Stomach (tissue), 19 donors: ENCODE measurements at places on chromosomes 1 and 21. TPM values are rescaled to one million over a fixed set of nuclear protein-coding genes. Genes with fewer than 3 reads are reported as not detected.

DNA sequence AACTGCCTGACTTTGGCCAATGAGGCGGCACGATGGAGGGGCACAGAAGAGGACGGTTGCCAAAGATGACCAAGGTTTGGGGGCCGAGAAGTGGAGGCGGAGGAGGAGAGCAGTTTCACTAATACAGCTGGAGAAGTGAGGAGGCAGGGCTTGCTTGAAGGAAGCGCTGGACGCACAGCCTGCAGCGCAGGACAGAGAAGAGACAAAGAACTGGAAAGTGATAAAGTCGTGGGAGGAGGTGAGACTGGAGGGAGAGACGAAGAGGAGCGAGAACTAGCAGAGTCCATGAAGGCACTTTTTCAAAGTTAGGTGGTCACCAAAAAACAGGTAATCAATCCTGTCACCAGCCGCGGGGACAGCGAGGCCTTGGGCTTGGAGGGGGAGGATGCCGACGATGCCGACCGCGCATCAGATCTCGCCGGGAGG is 771 bp downstream of the PACC1 start:
- no peak for DNase-seq

Gene IRF6
- 27.8 TPM for polyA plus RNA-seq

Gene MFSD2A
- 0.75 TPM for polyA plus RNA-seq

DNA sequence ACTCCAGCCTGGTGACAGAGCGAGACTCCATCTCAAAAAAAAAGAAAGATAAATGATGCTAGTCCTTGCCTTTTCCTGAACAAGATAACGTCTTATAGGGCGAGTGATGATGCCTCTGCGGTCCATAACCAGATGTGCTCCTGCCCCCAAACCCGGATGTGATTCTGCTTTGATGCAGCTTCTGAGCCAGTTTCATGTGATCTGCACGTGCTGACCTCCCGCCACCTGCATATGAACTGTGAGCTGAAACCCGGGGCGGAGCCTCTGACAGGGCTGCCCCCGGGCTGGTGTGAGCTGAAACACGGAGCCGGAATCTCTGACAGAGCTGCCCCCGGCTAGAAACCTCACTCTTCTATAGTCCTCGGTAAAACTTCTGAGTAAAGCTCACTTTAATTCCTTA is 1.3 kb downstream of the KRTAP12-4 start:
- peak; percentile 22 for DNase-seq

GRCh38 chr1:6246497-6247467 is 2.8 kb downstream of the HES3 start:
- peak; percentile 94 for DNase-seq

Gene URB2
- 1.5 TPM for polyA plus RNA-seq

GRCh38 chr1:12496154-12496961 is 121.7 kb downstream of the DHRS3 start:
- DNase-seq = no peak

Gene CACNA1E
- under 0.01 TPM for polyA plus RNA-seq

Gene PDC
- polyA plus RNA-seq = not detected

DNA sequence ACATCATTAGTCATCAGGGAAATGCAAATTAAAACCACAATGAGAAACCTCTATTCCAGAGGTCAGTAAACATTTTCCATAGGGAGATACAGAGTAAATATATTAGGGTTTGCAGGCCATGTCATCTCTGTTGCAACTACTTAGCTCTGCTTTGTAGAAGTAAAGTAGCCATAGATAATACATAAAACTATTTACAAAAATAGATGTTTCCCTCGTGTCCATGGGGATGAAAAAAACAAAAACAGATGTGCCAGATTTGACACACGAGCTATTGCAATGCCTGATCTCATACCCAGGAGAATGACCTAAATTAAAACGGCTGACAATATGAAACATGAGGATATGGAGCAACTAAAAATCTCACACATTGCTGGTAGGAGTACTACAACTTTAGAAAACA is 17.3 kb downstream of the LTN1 start:
- no peak for DNase-seq

- no peak for DNase-seq
Observed at GRCh38 chr1:175197531-175197930, 5.0 kb upstream of the KIAA0040 start.

Gene SCAF4
- 7.2 TPM for polyA plus RNA-seq

DNA sequence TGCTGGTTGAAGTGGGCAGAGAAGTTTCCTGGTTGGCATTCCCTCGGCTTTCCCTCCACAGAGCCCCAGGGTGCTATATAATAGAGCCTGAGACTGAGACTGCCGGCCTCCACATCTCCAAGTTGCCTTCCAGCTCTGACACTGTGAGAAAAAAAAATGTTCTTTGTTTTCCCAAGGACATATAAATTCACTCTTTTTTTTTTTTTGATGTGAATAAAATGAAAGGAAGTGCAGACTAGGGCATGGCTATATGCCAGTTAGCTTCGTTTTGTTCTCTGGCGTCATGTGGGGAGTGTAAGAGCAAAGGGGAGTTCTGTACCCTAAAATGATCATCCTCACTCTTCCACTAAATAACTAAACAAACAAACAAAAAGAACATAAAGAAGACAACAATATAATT is 101.6 kb downstream of the TNFSF18 start:
- DNase-seq = no peak

DNA sequence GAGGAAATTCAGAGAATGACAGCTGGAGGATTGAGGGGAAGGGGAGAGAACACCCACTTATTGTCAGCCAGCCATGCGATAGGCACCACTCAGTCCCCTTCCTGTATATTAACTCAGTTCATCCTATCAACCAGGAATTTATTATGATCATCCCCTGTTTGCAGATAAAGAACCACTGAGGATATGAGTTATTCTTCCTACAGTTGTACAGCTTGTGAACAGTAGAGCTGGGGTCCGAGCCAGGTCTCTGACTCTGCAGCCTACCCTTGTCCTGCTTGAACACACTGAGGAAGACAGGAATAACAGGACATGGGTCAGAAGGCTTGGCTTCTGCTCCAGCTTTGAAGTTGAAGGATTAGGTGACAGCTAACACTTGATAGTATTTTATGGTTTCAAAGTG is 42.0 kb upstream of the SCMH1 start:
- no peak for DNase-seq

- peak; percentile 66 for DNase-seq
Observed at GRCh38 chr1:82464362-82465001, 663.7 kb downstream of the ADGRL2 start.

- DNase-seq = no peak
Observed at GRCh38 chr1:208045463-208046260, 134.7 kb upstream of the CD34 start.

GRCh38 chr1:209513226-209513625 is 70.3 kb upstream of the CAMK1G start:
- DNase-seq = peak; percentile 40

- no peak for DNase-seq
Observed at GRCh38 chr1:178498896-178499675, 2.3 kb upstream of the CLEC20A start.

DNA sequence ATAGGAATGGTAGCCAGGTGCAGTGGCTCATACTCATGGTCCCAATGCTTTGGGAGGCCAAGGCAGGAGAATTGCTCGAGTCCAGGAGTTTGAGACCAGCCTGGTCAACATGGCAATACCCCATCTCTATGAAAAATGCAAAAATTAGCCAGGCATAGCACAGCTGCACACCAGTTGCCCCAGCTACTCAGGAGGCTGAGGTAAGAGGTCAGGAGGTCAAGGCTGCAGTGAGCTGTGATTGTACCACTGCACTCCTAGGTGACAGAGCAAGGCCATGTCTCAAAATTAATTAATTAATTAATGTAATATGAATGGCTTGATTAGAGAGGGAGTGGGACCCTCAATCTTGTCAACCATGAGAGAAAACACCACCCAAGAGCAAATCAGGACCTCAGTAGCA is 198.7 kb upstream of the DUSP10 start:
- DNase-seq = no peak

DNA sequence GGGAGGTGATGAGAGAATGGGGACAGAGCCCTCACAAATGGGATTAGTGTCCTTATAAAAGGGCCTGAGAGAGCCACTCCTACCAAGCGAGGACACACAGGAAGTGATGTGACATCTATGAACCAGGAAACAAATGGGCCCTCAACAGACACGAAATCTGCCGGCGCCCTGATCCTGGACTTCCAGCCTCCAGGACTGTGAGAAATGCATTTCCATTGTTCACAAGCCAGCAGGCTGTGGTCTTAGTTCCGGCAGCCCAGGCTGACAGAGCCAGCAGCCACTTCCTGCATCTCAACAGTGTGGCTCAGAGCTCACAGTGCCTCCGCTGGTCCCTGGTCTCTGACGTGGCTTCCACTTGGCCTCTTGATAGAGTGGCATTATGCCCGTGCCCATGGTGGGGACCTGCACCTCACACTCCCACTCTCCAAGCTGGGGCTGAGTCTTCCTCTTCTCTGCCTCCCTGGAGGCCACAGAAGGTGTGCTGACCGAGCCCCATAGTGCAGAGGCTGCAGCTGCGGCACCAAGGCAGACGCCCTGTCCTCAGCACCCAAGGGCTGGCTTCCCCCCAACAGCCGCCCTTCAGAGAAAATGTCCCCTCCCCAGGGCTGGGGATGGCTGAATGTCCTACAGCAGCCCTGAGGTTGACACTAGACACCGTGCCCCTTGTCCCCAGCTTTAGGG is 44.9 kb downstream of the ACOT7 start:
- peak; percentile 41 for DNase-seq

GRCh38 chr1:112991402-112992120 is 35.6 kb upstream of the SLC16A1 start:
- DNase-seq = no peak

- DNase-seq = no peak
Observed at GRCh38 chr1:180646093-180646492, 14.3 kb downstream of the XPR1 start.

DNA sequence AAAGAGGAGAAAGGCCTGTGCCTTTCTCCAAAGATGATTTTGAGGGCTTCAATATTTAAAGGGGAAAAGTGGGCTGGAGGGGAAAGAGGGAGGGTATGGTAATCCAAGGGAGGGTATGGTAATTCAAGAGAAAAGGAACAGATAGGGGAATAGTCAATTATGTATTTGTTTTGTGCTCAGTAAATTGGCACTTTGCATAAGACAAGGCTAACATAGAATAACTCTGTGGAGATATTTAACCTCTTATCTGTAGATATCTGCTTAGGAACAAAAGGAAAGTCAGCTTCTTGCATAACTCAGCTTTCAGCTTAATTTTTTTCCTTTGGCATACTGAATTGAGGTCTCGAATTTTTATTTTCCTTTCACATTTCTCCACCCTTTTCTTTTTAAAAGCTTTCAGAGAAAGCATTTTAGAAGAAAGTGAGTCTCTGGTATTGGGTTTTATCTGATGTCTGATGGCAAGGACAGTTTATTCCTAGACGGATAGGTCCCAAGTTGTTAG is 119.9 kb upstream of the F3 start:
- DNase-seq = no peak

DNA sequence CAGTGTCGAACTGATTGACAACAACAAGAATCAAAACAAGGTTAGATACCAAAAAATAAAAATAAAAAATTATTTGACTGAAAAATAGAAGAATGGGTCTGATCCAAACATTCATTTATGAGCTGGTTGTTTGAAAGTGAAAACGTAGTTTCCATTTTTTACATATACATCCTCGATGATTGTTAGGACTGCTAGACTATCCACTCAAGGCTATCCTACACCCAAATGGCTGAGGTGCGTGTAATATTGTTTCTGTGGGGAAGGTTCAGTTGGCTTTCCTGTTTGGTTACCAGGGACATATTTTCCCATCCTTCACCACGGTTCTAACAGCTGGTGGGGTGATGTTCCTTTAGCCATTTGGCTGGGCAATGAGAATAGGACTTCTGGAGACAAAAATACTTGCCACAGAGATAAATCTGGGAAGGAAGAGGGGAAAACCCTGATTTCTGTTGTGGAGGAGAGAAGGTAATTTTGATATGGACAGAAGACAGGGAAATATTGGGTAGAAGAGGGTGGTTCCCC is 66.3 kb downstream of the MAP3K7CL start:
- DNase-seq = no peak

DNA sequence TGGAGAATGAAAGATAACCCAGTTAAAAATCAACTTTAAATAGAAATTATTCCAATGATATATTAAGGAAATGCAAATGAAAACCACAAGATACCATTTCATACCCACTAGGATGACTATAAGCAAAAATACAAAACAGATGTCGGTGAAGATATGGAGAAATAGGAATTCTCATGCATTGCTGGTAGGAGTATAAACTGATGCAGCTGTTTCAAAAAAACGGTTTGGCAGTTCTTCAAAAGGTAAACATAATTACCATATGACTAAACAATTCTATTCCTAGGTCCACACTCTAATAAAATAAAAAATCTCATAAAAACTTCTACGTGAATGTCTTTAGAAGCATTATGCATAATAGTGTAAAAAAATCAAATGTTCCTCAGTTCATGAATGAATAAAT is 763.3 kb upstream of the BRINP3 start:
- DNase-seq = no peak

Gene ST6GALNAC5
- polyA plus RNA-seq = 1.8 TPM

DNA sequence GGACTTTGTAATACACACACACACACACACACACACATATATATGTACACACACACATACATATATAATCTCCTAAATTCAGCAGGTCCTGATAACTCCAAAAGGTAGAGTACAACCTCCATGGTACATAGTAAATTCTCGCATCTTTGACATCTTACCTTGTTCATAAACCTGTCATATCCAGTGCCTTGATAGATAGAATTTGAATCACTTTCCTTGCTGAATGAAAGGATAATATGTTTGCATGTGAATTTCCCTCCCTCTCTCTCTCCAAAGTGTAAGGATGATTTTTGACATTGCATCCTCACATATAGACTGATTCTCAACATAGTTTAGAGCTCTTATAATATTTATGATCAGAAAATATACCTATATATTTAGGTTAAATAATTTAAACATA is 567.1 kb upstream of the ADGRL2 start:
- DNase-seq = no peak

Gene NT5C1A
- 0.76 TPM for polyA plus RNA-seq

Gene ATF6
- polyA plus RNA-seq = 4.4 TPM

DNA sequence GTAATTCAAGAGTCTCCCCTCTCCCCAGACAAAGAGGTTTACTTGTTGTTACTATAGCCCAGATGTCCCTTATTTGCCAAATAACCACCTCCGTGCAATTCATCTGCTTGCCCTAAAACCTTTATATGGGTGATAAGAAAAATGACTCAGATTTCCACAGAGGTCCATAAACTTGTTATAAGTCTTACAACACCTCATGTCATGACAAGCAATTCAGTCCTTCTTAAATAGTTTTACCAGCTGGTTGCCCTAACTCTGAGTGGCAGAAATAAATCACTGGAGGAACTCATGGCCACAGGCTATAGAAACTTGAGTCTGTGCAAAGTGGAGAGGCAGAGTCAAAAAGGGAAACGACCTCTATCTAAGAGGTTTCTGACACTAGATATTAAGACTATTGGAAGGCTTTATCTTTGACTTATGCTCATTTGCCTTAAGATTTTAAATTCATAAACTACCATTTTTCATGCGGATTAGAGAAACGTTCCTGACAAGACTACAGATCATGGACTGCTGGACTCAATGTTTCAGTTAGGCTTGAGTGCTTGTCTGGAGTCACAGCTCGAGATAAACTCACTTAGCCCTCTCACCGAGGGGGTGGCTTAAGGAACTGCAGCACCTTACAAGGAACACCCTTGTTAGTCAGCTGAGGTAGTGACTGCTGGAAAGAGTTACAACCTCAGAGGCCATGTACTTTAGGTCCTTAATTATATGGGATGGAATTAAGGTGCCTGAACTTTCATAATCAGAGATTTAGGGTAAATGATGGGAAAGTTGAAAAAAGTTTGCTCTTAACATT is 662.5 kb upstream of the USP24 start:
- DNase-seq = no peak

Gene CDC20
- 11.3 TPM for polyA plus RNA-seq
